ENCODE measurements at places on chromosomes 7 and 10.

- no peak for DNase-seq
These were observed 96.0 kb downstream of the BRAF start for GRCh38 chr7:140828741-140829140.

DNA sequence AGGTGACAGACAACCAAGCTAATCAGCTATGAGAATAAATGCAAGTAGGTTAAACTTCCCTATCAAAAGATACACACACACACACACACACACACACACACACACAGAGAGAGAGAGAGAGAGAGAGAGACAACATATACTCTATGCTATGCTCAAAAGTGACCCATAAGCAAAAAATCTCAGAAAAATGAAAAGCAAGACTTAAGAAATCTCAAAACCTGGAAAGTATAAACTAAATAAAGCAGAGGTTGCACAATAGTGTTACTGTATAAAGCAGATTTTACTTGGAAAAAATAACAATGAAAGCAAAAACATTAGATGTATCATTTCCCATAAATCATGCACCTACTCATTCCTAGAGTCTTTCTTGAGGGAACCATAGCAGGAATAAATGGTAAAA, 221.5 kb downstream of the INHBA start:
- DNase-seq: no peak

GRCh38 chr10:89490596-89491335, 44.6 kb downstream of the SLC16A12 start:
- no peak for DNase-seq

DNA sequence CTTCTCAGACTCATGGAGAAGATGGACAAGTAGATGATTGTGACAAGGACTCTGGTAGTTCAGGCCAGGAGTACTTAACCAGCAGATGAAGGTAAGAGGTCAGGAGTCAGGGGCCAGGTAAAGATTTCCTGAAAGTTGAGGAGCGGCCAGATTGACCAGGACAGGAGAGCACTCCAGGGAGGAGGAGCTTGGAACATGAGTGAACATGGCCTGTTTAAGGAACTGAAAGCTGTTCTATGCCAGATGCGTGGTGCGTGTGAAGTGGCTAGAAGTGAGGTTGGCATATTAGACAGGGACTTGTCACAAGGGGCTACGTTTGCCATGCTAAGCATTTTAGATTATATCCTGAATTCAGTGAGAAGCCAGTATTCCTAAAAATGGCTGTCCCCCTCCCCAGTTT, 157.2 kb downstream of the WNT2 start:
- DNase-seq: no peak

- no peak for DNase-seq
These were observed 134.3 kb upstream of the MDFIC start for GRCh38 chr7:114787556-114787955.

All from RWPE1 (cell line).